ENCODE measurements at places on chromosomes 3 and 15.

GRCh38 chr15:31051496-31052080 is 49.9 kb downstream of the TRPM1 start:
- DNase-seq = no peak

- DNase-seq = no peak
These were observed 11.8 kb downstream of the QTRT2 start for GRCh38 chr3:114068336-114068735.

- no peak for DNase-seq
These were observed 120.1 kb downstream of the GREM1 start for GRCh38 chr15:32837935-32838334.

DNA sequence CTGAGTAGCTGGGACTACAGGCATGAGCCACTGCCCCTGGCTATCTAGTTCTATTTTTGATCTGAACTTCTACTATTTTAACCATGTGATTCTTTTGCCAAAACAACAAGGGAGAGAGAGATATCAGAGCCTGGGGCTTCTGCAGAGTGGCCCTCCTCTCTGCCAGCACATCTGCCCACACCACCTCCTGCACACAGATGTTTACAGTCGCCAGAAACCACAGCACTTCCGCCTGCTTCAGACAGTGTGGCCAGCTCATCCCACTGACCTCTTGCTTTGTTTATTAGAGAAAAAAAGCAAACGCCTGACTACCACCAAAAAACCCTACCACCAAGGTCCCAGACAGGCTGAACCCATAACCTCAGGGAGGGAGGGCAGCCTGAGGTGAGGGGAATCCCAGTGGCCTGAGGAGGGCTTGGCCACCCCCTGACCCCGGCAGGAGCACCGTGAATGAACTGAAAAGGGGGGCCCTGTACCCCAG is 85.9 kb upstream of the ABHD2 start:
- no peak for DNase-seq

GRCh38 chr3:28947061-28947460 is 333.8 kb upstream of the RBMS3 start:
- DNase-seq = no peak

DNA sequence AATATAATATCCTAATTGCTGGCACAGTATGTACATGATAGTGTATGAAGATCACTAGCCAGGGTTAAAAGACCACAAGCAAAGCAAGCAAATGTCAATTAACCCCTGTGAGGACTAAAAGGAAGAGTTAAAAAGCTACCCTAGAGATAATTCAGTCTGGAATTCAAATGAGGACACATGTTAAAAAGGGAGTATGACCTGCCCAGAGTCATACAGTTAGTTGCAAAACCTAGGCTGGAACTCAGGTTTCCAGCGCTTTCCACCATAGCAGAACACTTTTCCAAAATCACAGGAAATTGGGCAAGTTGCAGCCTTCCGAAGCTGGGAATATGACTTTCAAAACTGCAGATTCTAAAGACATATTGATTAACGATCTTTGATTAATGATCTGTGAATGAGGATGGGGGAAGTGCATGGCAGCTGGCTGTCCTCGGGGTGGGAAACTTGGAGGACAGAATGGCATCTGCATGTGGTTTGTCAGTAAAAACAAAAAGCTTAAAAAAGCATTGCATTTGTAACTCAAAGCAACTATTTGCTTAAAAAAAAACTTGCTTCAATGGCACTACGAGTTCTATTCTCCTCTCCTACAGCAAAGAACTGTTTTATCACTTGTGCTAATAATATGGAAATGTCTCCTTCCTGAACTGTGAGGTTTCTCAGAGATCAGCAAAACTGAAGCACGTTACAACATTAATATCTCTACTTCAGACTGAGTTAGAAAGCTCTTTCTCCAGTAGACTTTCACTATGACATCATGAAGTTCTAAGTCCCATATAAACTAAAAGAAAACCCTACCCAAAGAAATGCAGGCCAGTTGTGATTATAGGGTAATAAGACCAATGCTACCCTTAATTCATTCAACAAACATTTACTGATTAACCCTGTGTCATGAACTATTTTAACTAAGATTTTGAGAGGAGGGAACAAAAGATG is 46.2 kb downstream of the IGSF11 start:
- DNase-seq = no peak

DNA sequence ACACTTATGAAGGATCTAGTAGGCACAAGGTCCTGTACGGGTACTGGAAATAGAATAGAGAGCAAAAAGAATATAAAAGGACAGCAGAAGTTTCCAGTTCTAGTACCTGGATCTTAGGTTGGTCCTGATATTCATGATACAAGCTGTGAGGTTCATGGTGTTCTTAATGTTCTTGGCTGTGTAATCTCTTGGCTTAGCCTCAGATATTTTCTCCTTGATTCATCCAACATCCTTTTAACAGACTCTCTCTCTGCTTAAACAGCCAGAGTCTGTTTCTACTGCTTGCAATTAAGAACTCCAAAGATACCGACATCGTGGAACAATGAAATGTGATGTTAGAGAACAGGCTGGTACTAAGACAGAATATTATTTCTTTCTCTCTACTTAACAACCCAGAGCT is 49.9 kb downstream of the CNTN3 start:
- no peak for DNase-seq

GRCh38 chr15:67820992-67821783 is 4.1 kb upstream of the SKOR1 start:
- DNase-seq = peak; percentile 29

GRCh38 chr15:70016511-70016994 is 81.2 kb downstream of the TLE3 start:
- DNase-seq = no peak
